ENCODE measurements at places on chromosomes 4 and X.
A peak's percentile ranks its signal among the peaks of the same experiment; 100 is the strongest.

DNA sequence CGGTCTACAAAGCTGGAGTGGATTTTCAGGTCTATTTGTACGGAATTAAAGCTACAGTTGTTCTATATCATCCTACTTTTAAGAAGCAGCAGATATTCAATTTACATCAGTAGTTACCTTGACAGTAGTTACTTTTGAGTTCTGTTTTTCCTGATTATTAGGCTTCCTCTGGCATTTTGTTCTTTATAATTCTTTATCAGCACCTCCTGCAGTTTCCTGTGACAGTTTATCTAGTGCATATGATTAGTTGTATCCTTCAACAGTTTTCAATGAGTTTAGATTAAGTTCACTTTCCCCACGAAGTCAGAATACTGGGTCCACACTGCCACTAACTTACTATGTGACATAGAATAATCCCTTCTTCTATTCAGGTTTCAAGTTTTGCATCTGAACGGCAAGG, 71.7 kb downstream of the IDS start:
- DNase-seq, result no peak

DNA sequence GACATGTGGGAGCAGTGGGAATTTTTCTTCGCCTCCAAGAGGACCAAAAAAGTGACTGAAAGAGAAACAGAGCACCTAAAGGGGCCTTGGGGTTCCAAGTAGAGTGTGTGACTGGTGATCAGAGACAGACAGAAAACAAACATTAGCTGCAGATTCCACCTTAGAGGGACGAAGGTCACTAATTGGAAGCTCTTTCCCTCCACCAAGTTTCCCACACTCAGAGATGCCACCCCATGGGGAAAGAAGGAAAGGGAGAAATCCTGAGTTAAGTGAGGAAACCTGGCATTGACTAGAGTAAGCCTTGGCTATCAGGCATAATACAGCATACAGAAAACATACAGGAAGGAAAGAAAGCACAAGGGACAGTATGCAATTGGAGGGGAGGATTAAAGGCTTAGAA, 90.9 kb downstream of the HNRNPD start:
- DNase-seq, result no peak

- no peak for DNase-seq
Observed at GRCh38 chr4:5192271-5192670, 141.0 kb downstream of the STK32B start.

DNA sequence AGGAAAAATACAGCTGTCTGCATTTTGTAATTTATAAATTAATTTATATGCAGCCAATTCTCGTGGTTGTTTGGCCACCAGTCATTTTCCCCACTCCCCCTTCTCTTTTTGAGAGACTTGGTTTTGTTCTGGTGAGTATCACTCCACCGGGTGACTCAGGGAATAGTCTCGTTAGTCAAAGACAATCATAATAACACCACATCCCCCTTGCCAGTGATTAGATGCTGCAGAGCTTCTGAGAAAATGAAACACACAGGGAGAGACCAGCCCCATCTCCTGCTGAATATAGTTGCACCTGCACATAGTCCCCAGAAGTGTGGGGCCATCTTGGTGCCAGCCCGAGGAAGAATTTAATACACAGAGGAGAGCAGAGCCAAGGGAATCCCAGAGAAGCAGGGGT, 8.0 kb upstream of the FNIP2 start:
- no peak for DNase-seq

DNA sequence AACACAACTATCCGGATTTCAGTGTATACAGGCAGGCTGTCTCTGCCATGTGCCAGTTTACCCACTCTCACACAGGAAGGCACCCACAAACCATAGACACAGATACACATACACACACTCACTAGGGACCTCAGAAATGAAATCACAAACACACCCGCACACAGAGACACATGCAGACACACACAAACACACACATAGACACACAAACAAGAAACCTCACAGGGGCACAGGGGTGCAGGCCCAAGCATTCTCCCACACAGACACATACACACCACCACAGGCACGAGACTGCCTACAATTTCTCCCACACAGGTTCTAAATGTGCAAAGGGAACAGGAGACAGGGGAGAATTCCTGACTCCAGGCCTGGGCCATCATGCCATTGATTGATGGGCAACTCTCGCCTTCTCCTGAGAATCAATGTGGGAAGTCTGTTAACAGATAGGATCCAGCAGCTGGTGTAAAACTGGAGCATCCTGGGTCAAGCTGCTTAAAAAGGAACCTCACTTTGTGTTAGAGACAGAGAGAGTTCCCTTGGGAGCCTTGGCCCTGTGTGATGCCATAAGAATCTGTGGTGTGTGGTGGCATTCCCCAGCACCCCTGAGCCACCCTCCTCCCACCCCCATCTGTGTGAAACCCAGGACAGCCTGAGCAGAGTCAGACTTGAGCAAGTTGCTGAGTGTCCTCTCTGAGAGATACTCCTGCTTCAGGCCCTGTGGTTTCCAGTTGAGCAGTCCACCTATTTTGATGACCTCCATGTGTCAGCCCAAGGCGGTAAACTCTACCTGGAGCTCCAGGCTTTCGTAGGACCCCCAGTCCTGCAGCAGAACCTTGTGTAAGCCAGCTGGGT, 33.9 kb downstream of the NBDY start:
- DNase-seq, result no peak

GRCh38 chrX:37820646-37821045, 26.7 kb downstream of the DYNLT3 start:
- DNase-seq, result no peak

GRCh38 chr4:41120297-41121217, 93.8 kb downstream of the APBB2 start:
- no peak for DNase-seq

GRCh38 chrX:123324625-123325024, 140.5 kb downstream of the GRIA3 start:
- no peak for DNase-seq

DNA sequence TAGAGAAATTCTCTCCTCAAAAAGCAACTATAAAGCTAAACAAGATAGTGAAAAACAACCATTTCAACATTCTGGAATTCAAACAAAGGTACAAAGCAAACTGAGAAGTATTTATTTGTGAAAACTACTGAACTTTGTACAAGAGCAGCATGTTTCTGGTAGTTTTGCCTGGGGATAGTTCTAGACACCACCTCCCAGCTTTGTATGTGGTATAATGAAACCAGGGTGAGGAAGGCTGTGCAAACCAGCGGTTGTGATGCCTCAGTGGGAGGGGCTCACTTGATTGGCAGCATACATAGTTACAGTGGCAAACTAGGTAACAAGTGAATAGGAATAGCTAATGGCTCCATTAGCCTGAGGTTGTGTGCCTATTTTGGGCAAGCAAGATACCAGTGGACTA, 18.6 kb upstream of the FRMD7 start:
- no peak for DNase-seq

GRCh38 chrX:140733766-140734342, 24.3 kb downstream of the LINC00632 start:
- peak; percentile 1 for DNase-seq

DNA sequence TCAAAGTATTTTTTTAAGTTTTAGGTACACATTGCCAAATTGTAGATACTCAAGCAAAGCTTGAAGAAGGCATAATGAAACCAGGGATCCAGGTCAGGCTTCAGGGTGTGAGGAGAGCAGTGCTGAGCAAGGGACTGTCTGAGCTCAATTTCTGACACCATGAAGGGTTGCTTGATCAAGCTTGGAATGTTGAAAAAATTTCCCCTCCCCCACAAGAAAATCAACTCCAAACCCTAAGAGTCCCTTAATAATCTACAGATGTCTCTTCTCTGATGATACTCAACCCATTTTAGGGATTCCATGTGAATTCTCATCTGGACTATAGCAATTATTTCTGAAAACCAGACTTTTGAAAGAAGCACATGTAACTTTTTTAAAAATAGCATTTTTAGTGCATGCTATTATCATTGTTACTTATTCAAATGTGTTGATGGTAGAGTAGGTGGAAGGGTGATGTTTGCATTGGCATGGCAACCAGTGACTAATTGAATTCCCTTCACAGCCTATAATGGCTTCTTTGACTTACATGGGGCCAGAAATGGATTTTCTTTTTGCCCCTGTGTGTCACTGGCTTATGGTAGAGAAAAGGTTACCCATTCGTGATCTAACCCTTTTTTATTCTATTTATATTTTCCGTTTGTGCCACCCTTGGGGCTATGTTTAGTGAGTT, 252.0 kb downstream of the FBXW7 start:
- DNase-seq, result no peak

GRCh38 chr4:99506781-99507180, 4.0 kb upstream of the C4orf17 start:
- DNase-seq, result no peak

GRCh38 chrX:9312922-9313867, 151.7 kb upstream of the TBL1X start:
- peak; percentile 19 for DNase-seq

- DNase-seq, result no peak
Observed at GRCh38 chr4:58809948-58810347, 1699.8 kb upstream of the IGFBP7 start.

GRCh38 chr4:6162885-6163284, 37.5 kb downstream of the JAKMIP1 start:
- DNase-seq, result no peak

DNA sequence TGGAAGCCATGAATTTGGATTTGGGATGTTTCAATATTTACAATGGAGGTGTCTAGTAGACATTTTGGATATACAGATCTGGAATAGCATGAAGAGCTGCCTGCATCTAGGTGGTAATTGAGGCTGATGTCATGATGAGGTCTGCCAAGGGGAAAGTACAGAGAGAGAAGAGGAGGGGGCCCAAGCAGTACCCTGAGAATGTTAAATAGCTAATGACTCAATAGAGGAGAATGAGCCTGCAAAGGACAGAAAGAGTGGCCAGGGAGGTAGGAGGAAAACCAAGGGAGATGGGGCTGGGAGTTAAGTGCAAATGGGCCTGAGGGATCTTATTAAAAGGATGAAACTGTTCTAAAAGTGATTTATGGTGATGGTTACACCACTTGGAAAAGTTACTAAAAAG, 182.2 kb upstream of the KIT start:
- no peak for DNase-seq

DNA sequence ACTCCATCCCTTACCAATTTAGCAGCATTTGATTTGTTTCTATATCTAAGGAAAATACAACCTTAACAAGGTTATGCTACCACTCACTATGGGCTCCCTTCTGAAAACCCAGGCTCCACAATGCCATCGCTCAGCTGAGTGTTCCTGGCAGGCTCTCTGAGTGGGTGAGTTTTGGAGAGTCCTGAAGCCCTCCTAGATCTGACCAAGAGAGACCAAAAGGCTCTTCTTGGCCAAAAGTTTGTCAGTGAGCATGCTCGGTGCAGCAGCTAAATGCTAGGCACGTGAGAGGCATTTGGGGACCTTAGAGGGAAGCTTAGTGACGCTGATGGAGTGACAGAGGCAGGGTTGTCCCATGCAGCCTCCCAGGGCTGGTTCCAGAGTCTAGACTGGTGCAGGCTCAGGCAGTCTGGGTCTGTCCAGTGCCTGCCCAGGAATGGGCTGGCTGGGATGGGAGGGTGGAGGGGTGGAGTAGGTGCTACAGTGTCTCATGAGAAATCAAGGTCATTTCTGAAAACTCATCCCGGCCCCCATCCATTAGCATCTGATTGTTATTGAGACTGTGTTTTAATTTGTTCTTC, 346.8 kb downstream of the NR3C2 start:
- no peak for DNase-seq

Measured in GM19239 (cell line).